ENCODE measurements at places on chromosomes 1 and 21. TPM values are rescaled to one million over a fixed set of nuclear protein-coding genes. Genes with fewer than 3 reads are reported as not detected.

TARS2 gene
- total RNA-seq = 38.8 TPM

WNT4 gene
- 0.72 TPM for total RNA-seq

ZNF695 gene
- 22.3 TPM for total RNA-seq

HHIPL2 gene
- total RNA-seq = 0.15 TPM

STIL gene
- 26.6 TPM for total RNA-seq

TTLL10 gene
- total RNA-seq = 0.79 TPM

FCGR3B gene
- not detected for total RNA-seq

SLC35E2B gene
- 39.6 TPM for total RNA-seq

KIAA0040 gene
- total RNA-seq = 5.0 TPM

HES4 gene
- total RNA-seq = 3.7 TPM

TRIM17 gene
- 2.8 TPM for total RNA-seq

GFI1 gene
- 0.11 TPM for total RNA-seq

DNAH14 gene
- 39.7 TPM for total RNA-seq

All from H9 (cell line).